Left ventricle myocardium inferior (tissue), 1 donor: ENCODE measurements at places on chromosomes 2 and 18. TPM values are rescaled to one million over a fixed set of nuclear protein-coding genes. Genes with fewer than 3 reads are reported as not detected.

The ALPI gene
- not detected for total RNA-seq

The PROKR1 gene
- not detected for total RNA-seq

The CLHC1 gene
- 7.5 TPM for total RNA-seq

The GALR1 gene
- 0.05 TPM for total RNA-seq

The SCN1A gene
- total RNA-seq, result 0.63 TPM

DNA sequence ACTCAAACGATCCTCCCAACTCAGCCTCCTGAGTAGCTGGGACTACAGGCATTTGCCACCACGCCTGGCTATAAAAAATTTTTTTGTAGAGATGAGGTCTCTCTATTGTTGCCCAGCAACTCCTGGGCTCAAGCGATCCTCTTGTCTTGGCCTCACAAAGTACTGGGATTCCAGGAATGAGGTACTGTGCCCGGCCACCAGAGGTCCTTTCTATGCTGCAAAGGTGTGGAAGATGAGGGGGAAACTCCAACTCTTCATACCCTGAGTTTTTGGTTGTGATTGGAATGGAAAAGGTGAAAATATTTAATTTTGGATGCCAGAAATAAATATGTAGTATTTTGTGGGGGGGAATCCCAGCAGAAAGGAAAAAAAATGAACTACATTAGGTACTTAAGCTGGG, 36.0 kb downstream of the MRPL33 start:
- H3K27ac ChIP-seq, result no peak overlapping the region
- no peaks in the 10 kb centered on the region for H3K27me3 ChIP-seq
- H3K4me3 ChIP-seq, result no peak overlapping the region
- H3K36me3 ChIP-seq, result no peaks in the 10 kb centered on the region

- H3K36me3 ChIP-seq, result no peaks in the 10 kb centered on the region
- H3K27me3 ChIP-seq, result no peaks in the 10 kb centered on the region
- peak overlapping the region; percentile 55 for H3K27ac ChIP-seq
- no peak overlapping the region for H3K4me3 ChIP-seq
- DNase-seq, result no peak
Measured at GRCh38 chr2:121480826-121481225, 49.9 kb upstream of the RNU4ATAC start.

GRCh38 chr2:64655018-64655664, 1.4 kb upstream of the SERTAD2 start:
- peaks cover 55% of the 10 kb centered on the region for H3K4me1 ChIP-seq
- no peaks in the 10 kb centered on the region for H3K27me3 ChIP-seq
- no peak for DNase-seq
- H3K4me3 ChIP-seq, result peak overlapping the region; percentile 80

DNA sequence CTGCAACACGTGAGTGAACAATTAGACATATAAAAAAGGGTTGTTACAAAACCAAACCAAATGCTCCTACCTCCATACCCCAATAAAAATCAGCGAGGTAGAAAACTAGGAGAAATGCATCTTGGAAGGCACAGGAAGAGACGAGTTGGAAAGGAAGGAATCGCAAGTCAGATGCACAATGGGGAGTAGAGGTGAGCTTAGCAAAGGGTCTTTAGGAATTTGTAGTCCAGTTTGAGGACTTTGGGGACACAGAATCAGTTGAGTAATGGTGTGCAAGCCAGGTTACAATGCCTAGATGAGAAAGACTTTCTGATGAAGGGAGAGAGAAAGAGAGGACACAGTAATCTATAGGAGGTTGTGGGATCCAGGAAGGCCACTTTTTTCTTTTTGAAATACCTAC, 35.7 kb downstream of the XRCC5 start:
- no peak overlapping the region for H3K27ac ChIP-seq
- H3K36me3 ChIP-seq, result peaks cover 91% of the 10 kb centered on the region
- H3K4me1 ChIP-seq, result peaks cover 4% of the 10 kb centered on the region
- H3K4me3 ChIP-seq, result no peak overlapping the region
- DNase-seq, result no peak

GRCh38 chr2:219416235-219416602, 2.0 kb upstream of the DES start:
- peaks cover 69% of the 10 kb centered on the region for H3K27me3 ChIP-seq
- H3K27ac ChIP-seq, result peak overlapping the region; percentile 96
- peaks cover 36% of the 10 kb centered on the region for H3K4me1 ChIP-seq
- H3K36me3 ChIP-seq, result peaks cover 14% of the 10 kb centered on the region
- no peak for DNase-seq
- H3K4me3 ChIP-seq, result no peak overlapping the region

DNA sequence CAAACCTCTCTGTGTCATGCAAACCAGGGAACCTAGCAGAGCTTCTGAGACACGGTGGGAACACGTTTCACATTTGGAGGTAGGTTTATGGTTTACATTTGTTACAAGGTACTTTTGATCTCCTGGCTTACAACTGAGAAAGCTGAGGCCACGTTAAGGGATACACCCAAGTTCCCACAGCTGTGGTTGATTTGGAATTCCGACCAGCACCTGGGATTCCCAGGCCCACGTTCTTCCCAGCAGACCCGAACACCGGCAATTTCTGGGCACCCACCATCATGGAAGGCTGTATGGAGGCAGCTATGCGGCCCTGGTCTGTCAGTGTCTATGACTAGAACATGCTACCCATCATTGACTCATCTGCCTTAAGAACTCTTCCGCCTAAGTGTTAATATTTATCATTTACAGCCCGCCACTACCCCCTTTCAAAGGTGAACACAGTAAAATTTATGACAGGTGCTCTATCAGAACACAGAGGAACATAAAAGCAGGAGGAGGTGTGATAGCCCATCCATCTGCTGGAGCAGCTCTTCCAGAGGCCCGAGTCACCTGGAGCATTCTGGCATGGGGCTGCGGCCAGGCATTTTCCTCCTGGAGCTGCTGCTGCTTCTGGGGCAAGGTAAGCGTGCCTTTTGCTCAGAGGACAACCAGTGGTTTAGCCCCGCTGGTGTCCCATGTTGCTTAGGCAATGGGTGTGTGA, at the start of gene PLB1:
TSS of gene PLB1 (plus strand) at position 510 of the 700 bp plus-strand sequence. CDS start at position 565, 55 bp downstream.
- H3K27ac ChIP-seq, result no peak within 1 kb of the TSS
- H3K4me1 ChIP-seq, result no peaks in the 10 kb centered on the region
- DNase-seq, result no peak
- no peak within 1 kb of the TSS for H3K4me3 ChIP-seq
- no peaks in the 10 kb centered on the region for H3K36me3 ChIP-seq
- H3K27me3 ChIP-seq, result peaks cover 10% of the 10 kb centered on the region

DNA sequence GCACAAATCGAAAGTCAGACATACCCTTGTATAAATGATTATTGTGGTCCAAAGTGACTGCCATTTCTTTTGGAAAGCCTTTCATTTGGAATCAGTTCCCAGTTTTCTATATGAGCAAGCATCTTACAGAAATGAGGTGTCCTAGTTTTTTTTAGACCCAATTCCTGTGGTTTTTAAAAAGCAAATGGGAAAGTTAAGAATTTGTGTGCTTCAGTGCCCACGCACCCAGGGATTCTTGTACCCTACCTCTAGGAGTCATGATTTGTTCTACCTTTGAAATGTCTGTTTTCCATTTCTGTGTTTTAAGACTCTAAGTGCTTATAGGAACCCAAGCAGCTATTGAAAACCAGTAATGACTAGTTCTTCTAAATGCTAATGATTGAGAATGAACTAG, 218.1 kb downstream of the CAMKMT start:
- DNase-seq, result no peak
- H3K27me3 ChIP-seq, result no peaks in the 10 kb centered on the region
- no peaks in the 10 kb centered on the region for H3K4me1 ChIP-seq
